Cardiac muscle cell (in vitro differentiated cells and primary cell): ENCODE measurements at places on chromosomes 16 and 17. TPM values are rescaled to one million over a fixed set of nuclear protein-coding genes. Genes with fewer than 3 reads are reported as not detected.

DNA sequence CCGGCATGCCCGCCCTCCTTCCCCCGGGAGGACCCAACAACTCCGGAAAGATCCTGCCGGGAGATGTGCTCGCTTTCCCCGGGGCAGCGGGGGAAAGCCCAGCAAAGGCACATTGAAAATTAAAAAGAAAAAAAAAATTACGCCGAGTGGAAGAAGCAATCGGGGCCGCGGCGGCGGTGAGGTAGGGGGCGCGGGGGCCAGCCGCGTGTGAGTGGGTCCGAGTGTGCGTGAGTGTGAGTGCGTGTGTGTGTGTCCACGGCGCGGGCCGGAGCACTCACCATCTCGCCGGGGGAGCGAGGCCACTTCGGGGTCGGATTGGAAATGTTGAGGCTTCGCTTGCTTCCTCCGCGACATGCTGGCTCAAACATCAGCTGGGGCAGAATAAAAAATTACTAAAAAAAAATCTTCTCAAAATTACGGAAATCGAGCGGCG is at the start of gene SALL1:
TSS of gene SALL1 (minus strand) at position 383 of the 433 bp plus-strand sequence. CDS start at position 354, 29 bp downstream.
- peaks cover 44% of the 10 kb centered on the region for H3K4me1 ChIP-seq
- peak within 1 kb of the TSS; percentile 89 for H3K27ac ChIP-seq

- no peak for DNase-seq
- H3K4me3 ChIP-seq = peak overlapping the region; percentile 93
- peak overlapping the region; percentile 38 for H3K27ac ChIP-seq
- no peaks in the 10 kb centered on the region for H3K27me3 ChIP-seq
- peaks cover 7% of the 10 kb centered on the region for H3K4me1 ChIP-seq
Observed at GRCh38 chr17:79778504-79779083, 646 bp downstream of the CBX2 start.

DNA sequence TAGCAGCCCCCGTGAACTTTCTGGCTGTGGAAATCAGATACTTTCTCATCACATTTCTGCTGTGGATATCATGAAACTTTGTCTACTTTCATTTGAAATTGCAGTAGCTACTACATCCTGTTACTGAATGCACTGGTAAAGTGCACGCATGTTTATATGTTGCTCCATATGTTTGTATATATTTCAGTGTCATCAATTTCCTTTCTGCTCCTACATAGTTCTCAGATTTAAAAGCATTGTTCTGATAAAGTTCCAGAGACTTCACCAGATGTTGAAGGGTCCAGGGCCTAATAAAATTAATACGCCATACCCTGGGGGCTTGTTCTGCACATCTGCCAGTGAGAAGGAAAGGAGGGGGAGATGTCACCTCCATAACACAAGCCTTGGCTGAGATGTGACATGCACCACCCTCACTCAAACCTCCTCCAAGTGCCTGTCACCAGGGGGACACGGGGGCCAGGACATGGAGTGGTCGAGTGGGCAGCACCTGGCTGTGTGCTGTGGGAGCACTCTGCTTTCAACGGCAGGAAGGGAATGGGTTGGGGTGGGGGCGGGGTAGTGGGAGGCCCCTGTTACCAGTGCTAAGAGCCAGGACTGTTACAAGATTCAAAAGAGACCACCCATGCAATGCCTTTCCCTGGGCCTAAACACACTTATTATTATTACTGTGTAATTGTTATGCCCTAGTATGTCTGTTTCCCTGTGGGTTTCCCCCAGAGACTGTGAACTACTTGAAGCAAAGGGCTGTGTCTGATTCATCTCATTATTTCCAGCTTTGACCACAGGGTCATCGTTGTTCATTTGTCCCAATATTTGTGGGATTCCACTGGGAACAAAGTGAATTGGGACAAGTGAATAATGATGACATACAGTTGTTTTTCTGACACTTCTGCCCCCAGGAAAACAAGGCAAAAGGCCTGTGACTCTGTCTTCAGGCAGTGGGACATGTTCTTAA is 193.4 kb downstream of the FOXL1 start:
- H3K4me1 ChIP-seq = no peaks in the 10 kb centered on the region
- no peak overlapping the region for H3K27ac ChIP-seq
- no peak for DNase-seq
- no peak overlapping the region for H3K4me3 ChIP-seq

DNA sequence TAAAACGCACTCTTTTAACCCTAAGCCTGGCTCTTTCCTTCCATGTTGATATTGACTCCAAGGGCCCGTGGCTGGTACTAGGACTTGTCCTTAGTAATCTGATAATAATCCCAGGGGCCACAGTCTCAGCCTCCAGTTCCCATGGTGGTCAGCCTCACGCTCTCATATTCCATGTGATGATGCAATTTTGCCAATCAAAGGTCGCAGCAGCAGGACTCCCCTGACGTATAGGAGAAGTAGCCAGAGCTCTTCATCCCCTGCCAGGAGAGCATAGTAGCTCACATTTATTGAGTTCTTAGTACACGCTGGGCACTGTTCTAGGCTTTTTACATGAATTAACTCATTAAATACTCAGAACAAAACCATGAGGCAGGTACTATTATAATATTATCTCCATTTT is 42.4 kb downstream of the CD300LF start:
- H3K27me3 ChIP-seq = peaks cover 92% of the 10 kb centered on the region
- no peak for DNase-seq
- H3K36me3 ChIP-seq = no peaks in the 10 kb centered on the region
- no peak overlapping the region for H3K4me3 ChIP-seq

- no peaks in the 10 kb centered on the region for H3K27me3 ChIP-seq
- no peak for DNase-seq
- H3K4me1 ChIP-seq = peaks cover 9% of the 10 kb centered on the region
- no peak overlapping the region for H3K27ac ChIP-seq
- H3K4me3 ChIP-seq = no peak overlapping the region
- no peaks in the 10 kb centered on the region for H3K36me3 ChIP-seq
Observed at GRCh38 chr16:80994451-80994850, 12.2 kb downstream of the CMC2 start.

DNA sequence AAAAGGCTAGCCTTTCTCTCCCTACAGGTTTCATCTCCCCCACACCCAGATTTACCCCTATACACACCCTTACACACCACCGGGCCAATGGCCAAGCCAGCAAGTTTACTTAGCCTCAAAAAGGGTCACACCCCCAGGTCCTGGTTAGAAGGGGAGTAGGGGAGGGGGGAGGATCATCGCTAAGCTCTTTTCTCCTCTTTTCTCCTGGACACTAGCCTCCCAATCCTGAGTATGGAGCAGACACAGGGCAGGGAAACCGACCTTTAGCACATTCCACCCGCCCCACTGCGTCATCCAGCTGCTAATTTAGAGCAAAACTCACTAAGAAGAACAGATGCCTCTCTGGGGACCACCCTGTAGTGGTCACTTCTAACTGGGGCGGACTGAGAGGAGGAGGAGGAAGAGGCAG is 4.4 kb downstream of the ACLY start:
- H3K27me3 ChIP-seq = no peaks in the 10 kb centered on the region
- H3K4me3 ChIP-seq = no peak overlapping the region
- peaks cover 28% of the 10 kb centered on the region for H3K36me3 ChIP-seq
- H3K4me1 ChIP-seq = no peaks in the 10 kb centered on the region

DNA sequence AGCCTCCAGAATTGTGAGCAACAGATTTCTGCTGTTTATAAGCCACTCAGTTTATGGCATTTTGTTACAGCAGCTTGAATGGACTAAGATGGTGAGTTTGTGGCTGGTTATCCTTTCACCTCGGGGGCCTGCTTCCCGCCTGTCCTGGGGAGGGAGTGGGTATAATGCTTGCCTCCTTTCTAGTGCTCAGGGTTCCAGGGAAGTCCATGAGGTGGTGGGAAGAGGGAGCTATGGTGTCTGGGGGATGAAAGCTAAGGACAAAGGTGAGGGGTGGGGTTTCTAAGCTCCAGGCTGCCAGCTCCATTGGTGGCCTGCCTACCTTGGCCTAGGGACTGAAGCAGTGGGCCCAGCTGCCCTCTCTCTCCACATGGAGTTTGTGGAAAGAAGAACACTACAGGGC is 50.2 kb upstream of the SDK2 start:
- H3K4me1 ChIP-seq = no peaks in the 10 kb centered on the region
- H3K36me3 ChIP-seq = no peaks in the 10 kb centered on the region
- no peak for DNase-seq
- no peak overlapping the region for H3K4me3 ChIP-seq
- peaks cover 13% of the 10 kb centered on the region for H3K27me3 ChIP-seq

- DNase-seq = no peak
- peaks cover 28% of the 10 kb centered on the region for H3K36me3 ChIP-seq
- H3K4me3 ChIP-seq = no peak overlapping the region
- H3K27me3 ChIP-seq = no peaks in the 10 kb centered on the region
- H3K27ac ChIP-seq = peak overlapping the region; percentile 87
Observed at GRCh38 chr17:65545705-65546523, 15.5 kb downstream of the AXIN2 start.

- H3K4me3 ChIP-seq = peak overlapping the region; percentile 64
- H3K27ac ChIP-seq = no peak overlapping the region
- no peaks in the 10 kb centered on the region for H3K36me3 ChIP-seq
- H3K27me3 ChIP-seq = peaks cover 39% of the 10 kb centered on the region
- H3K4me1 ChIP-seq = peaks cover 4% of the 10 kb centered on the region
- peak; percentile 98 for DNase-seq
Observed at GRCh38 chr17:44006598-44007345, 2.4 kb downstream of the NAGS start.

- DNase-seq = no peak
- peaks cover 55% of the 10 kb centered on the region for H3K4me1 ChIP-seq
- no peak overlapping the region for H3K4me3 ChIP-seq
- H3K27me3 ChIP-seq = no peaks in the 10 kb centered on the region
Observed at GRCh38 chr16:3857189-3858043, 23.1 kb downstream of the CREBBP start.

Gene ICAM2
- total RNA-seq = not detected in 2 replicates

Gene PYY
- total RNA-seq = not detected in 2 replicates

Gene DOC2A
- 1.6 and 7.2 TPM in 2 replicates for total RNA-seq

Gene ACE
- 2.1 and 3.2 TPM in 2 replicates for total RNA-seq
